EH (cell line): ENCODE measurements at places on chromosomes 13 and 19.

GRCh38 chr13:113216254-113217048, 7.0 kb downstream of the CUL4A start:
- DNase-seq: peak; percentile 73

DNA sequence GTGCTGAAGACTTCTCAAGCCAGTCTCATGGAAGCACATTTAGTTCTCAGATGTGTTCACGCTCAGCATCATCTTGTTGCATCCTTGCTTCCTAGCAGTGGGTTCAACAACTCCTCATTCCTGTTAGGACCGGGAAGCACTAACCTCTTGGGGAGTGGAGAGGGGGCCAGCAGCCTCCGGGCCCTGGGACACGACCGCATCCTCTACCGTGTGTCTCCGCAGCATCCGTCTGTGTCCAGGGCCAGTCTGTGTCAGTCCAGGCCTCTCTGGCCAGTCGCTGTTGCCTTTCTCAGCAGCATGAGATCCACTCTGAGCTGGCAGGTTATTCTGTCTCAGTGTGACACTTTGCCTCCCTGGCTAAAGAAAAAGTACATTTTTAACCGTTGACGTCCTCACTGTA, 17.0 kb downstream of the PDCD5 start:
- no peak for DNase-seq

DNA sequence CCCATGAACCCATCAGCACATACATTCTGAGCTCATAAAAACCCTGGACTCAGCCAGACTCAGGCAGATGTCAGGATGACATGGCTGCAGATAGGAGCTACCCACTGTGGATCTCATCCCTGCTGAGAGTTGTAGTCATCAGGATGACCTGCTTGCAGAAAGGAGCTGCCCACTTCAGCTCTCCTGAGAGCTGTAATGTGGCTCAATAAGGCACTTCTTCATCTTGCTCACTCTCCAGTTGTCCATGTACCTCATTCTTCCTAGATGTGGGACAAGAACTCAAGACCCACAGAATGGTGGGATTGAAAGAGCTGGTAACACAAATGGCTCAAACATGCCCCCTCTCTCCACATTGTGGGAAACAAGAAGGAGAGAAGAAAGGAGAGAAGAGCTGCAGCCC, 58.2 kb downstream of the SLITRK1 start:
- no peak for DNase-seq

DNA sequence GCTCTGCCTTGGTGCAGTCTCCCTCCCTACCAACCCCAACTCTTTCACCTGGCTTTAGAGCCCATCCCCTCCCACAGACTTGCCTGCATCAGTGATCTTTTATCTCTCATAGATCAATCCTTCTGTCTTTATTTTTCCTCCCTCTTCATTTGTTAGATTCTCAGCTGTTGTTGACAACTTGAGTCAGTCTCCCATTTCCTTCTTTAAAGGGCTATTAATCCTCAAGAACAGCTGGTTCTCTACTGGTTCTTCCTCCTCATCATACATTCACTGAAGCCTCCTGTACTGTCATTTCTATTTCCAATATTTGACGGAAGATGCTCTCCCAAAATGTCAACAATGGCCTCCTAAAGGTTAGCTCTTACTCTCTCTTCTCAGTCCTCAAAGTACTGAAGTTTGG, 408.2 kb downstream of the TBC1D4 start:
- DNase-seq: no peak

DNA sequence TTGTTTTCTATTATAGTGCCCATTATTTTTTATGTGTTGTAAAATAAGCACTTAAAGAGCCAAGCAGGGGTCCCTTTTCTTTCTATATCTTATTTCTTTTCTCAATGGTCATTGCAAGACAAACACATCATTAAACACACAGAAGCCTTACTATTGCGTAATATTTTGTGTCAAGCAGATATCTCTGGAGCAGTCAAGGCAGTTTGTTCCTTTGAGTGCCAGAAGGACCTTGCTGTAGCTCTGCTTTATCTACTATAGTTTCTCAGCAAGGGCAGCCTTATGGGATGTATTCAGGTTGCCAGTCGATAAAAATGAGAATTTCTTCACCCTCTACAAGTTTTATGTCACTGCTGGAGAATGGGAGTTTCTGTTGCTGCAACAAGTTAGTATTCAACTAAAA, 319.3 kb downstream of the TDRD3 start:
- DNase-seq: no peak

DNA sequence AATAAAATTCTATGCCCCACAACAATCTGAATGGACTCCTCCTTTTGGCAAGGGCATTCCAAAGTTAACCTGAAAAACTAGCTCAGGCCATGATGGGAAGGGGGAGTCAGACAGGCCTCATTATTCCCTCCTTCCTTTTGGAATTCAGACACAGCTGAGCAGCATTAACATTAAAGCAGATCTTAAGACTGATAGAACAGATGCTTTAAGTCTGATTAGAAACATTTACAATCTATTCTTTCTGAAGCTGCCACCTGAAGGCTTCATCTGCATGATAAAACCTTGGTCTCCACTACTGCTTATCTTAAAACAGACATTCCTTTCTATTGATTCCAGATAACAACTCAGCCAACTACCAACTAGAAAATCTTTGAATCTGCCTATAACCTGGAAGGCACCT, 98.9 kb downstream of the UGGT2 start:
- DNase-seq: no peak

DNA sequence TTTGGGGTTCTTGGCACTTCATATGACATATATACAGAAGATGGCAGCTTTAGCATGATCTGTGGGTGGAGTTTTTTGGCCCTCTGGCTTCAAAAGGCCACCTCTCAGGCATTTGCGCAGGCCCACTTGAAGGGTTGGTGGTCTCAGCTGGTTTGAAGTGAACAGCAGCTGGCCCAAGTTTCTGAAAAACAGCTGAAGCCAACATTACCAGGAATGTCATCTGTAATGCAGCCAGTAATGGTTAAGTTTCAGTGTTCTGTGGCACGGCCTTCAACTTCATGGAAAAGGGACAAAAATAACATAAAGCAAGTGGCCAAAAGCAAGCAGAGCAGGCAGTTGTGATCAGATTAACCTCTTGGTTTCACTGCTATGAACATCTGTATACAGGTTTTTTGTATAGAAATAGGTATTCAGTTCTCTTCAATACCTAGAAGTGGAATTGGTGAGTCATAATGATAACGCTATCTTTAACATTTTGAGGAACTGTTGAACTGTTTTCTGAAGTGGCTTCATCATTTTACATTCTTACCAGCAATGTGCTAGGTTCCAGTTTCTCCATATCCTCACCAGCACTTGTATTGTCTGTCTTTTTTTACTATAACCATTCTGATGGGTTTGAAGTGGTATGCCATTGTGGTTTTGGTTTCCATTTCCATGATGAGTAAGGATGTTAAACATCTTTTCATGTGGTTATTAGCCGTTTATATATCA, 245.4 kb downstream of the SHISA2 start:
- DNase-seq: no peak

DNA sequence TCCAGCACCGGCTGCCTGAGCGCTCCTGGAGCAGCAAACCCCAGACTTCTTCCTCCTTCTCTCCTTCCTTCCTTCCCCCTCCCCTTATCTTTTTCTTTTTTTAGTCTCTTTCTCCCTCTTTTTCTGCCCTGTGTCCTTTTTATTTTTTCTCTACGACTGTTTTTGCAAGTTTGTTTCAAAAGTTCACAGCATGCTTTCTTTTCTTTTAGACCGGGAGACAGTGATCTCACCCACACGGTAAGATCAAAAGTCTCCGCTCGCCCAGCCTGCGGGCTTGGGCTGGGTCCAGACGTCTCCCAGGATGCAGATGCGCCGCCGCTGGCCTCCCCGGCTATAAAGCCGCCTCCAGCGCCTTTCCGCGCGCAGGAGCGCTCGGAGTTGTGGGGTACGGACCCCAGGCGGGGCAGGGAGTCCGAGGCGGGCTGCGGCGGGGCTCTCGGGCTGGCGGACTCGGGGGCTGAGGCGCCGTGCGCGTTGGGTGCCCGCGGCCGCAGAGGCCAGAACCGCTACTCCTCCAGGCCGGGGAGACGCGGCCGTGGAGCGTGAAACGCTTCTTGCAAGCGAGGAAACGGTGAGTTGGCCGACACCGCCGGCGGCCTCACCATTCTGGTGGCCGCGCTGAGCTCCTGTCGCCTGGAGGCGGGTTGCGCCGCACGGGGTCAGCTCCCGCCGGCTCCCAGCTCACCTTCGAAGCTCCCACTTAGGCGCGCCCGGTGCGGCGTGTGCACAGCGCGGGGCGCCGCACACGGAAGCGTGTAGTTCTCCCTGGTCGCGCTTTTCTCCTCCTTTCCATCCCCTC, 2.0 kb upstream of the TSHZ3 start:
- DNase-seq: peak; percentile 72

DNA sequence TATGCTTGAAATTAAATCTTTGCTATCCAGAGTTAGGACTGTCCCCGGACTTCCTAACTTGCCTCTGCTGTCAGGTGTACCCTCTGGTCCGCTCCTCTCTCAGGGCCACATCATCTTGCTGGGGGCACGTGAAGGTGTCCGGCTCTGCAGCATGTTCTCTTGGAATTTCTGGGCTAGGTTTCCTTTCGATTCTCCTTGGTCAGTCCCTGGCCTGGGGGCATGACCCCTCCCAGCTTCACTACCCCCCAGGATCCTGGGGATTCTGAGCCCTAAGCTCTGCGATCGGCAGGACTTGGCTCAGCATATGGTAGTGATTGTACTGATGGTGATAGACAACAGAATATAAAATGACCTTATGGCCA, 5.1 kb upstream of the GPI start:
- no peak for DNase-seq

DNA sequence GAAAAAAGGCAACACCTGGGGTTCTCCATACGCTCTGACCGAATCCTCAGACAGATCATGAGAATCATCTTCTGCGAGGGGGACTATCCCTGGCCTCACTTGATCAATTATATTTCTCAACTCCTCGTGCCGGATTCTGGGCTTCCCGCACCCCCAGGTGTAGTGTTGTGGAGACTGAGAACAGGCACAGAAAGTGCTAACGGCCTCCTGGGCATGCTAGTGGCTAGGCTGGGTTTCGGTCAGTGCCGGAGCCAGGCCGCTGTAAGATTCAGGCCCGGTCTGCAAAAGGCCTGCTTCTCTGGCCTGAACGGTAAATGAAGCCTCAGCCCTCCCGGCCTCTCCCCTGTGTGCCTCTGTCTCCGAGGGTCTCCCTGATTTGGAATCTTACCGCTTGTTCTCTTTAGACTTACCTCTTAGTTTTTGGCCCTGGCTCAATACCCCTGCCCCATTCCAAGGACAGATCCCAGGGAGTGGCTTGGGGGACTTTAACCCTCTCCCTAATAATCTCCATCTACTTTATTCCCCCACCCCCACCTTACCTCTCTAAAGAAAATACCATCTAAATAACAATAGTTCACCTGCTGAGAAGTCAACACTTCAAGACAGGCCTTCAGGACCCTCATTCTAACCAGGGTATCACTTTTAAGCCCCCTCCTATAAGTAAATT, 79.0 kb upstream of the MEDAG start:
- DNase-seq: no peak
